Ecto neural progenitor cell (in vitro differentiated cells): ENCODE measurements at places on chromosomes 3 and 15.
A peak's percentile ranks its signal among the peaks of the same experiment; 100 is the strongest.

DNA sequence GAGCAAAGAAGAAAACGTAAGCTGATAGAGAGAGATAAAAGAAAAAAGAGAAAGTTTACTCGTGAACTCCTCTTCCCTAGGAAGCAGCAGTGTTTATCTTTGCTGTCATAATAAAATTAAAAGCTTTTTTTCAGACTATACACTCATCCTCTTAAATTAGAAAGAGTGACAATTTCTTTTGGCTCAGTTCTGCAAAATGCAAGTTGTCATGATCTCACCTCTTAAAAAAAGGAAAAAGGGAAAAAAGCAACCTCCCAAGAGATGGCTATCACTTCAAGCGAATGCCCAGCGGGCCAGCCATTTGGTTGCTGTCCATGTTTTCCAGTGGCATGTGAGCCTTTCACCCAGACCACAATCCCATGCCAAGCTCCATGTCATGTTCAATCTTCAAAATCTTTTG, 7.0 kb upstream of the THBS1 start:
- no peak for DNase-seq

GRCh38 chr3:189947948-189948723, 172.6 kb downstream of the P3H2 start:
- DNase-seq = no peak

GRCh38 chr3:50154840-50155490, at the start of gene SEMA3F:
Gene SEMA3F, plus strand, starts transcription at chr3:50155324. Its CDS starts 4,299 bp downstream, at chr3:50159623.
- peak; percentile 84 for DNase-seq

DNA sequence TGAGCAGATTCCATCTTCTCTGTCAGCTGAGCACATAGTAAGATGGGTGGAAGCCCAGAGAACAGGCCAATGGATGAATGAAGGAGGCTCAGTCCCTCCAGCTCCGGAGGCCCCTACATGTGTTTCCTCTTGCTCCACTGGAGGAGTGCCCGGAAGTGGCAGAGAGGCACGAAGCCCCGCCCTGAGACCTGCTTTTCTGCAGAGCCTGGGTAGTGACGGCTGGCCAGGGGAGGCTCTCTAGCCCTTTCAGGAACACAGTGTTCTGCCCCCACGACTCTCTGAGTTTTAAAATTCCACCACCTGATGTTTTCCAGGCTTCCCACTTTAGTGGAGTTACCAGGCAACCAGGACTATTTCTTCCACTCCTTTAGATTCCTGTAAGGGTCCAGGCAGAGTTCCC, 149.4 kb upstream of the SLC6A11 start:
- DNase-seq = no peak

DNA sequence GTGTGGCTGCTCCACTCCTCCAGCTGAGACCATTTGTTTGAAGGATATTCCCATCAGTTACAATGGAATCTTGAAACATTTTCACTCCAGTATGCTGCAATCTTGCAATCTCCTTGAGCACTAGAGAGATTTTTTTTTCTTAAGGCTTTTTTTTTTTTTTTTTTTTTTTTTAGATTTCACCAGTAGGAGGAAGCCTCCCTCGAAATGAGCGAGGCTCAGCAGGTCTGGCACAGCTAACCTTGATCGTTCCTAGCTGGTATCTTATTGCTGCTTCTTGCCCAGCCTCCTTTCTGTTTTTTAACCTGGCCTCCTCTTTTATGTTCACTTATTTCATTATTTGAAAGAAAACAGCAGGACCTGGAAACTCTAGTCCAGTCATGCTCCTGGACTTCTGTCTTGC, 48.1 kb downstream of the RAP2B start:
- no peak for DNase-seq

GRCh38 chr3:3737531-3737930, 61.7 kb upstream of the LRRN1 start:
- no peak for DNase-seq

GRCh38 chr3:135013206-135013605, 218.1 kb downstream of the EPHB1 start:
- DNase-seq = no peak

- DNase-seq = no peak
These were observed 196.4 kb downstream of the STT3B start for GRCh38 chr3:31729082-31729481.

DNA sequence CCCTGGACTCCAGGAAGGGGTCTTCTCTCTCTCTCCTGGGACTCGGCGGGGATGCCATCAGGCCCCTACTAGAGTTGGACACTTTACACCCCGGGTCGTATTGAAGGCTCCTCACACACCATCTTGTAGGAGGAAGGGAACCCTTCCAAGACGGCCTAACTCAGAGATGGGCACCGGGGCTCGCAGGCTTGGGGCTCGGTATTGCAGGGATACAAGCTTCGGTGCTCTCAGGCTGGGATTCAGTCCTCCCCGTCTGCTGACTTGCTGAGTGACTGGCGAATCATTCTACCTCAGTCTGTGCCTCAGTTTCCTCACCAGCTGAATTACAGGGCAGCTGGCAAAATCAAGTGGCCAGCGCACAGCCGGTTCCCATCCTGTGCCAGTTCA, 419 bp upstream of the CALML4 start:
- DNase-seq = no peak

GRCh38 chr3:30437171-30437601, 169.2 kb upstream of the TGFBR2 start:
- no peak for DNase-seq

- DNase-seq = no peak
These were observed 262.9 kb downstream of the TIGIT start for GRCh38 chr3:114556657-114557213.

- no peak for DNase-seq
These were observed 177.8 kb downstream of the SERPINI1 start for GRCh38 chr3:167913219-167913835.

GRCh38 chr15:79620112-79620857, 188.1 kb downstream of the MINAR1 start:
- DNase-seq = no peak

GRCh38 chr3:15667484-15667883, 65.9 kb downstream of the BTD start:
- no peak for DNase-seq

GRCh38 chr3:195900436-195901355, 7.7 kb downstream of the TNK2 start:
- no peak for DNase-seq

DNA sequence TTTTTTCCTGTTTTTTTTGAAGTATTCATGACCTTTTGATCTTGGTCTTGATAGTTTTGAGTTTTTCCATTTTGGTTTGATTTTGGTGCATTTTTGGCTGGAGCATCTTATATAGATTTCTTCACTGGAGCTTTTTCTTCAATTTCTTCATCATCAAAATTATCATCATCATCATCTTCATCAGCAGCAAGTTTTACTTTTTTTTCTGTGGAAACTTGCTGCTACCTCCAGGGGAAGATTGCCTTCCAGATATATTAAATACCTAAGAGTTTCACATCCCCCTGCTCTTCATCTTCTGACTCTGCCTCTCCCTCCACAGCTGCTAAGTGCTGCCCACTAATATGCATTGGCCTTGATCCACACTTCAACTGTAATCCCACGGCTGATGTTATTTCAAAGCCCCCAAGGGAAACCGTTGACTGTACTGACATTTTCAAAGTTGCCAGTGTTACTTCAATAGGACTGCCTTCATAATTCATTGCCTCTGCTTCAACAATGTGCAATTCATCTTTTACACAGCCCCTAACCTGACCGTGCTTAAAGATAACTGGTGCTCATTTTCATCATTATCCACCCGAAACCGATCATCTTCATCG, 151.7 kb downstream of the NR1D2 start:
- DNase-seq = no peak

GRCh38 chr15:80105595-80105994, 46.1 kb downstream of the ZFAND6 start:
- DNase-seq = no peak

GRCh38 chr3:111589303-111590142, 5.6 kb downstream of the ZBED2 start:
- no peak for DNase-seq

DNA sequence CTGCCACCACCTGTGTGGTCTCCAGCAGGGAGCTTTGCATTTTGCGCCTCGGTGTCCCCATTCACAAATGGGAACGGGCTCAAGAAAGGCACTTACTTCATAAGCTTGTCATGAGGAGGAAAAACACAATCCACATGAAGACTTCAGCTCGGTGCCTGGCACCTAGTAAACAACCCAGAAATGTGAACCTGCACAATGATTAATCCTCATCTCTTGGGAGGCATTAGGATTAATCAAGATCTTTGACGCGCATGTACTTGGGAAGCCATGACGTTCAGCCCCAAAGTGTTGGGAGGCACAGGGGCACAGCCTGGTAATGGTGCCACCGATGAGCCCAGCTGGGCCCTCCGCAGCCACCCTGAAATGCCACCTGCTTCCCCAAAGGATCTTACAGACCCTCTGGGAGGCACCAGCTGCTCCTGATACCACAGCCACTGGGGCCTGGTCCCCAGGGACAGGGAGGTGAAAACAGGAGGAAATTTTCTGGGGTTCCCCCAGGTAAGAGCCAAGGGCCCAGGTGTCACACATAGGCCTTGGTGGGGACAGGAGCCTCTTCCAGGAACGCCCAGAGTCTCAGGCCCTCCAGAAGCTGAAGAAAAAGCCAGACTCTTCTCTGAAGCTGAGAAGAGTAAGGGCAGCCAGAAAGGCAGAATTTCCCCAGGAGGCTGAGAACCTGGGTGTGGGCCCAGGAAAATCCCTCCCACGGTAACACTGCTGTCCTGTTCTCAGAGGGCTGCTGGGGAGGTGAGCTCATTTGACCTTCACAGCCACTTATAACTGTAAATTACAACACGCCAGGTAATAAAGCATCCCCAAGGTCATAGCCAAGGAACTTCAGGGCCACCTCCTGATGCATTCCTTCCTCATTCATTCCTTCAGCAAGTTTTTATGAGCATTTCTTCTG, 507.5 kb downstream of the SHQ1 start:
- DNase-seq = no peak

- no peak for DNase-seq
These were observed 26.3 kb downstream of the NGRN start for GRCh38 chr15:90291679-90292356.

GRCh38 chr15:63155486-63155885, 1.8 kb downstream of the RPS27L start:
- DNase-seq = no peak

- no peak for DNase-seq
These were observed 108.9 kb downstream of the CCNL1 start for GRCh38 chr3:157051055-157051454.

GRCh38 chr3:192884777-192885773, 32.6 kb downstream of the MB21D2 start:
- DNase-seq = no peak

- no peak for DNase-seq
These were observed 445.3 kb downstream of the NAALADL2 start for GRCh38 chr3:175304404-175304803.

DNA sequence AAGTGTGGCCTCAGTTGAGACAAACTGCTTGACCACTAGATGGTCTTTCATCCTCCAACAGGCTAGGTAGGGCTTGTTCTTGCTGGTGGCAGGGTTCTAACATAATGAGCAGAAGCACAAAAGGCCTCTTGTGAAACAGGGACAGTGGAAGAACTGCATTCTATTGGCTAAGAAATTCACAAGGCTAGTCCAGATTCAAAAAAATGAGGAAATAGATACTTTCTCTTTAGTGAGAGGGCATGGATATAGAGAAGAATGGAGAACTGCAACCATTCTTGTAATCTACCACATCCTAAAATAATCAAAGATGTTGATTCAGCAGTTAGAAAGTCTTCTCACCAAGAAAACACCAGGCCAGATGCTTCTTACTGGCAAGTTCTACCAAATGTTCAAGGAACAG, 143.7 kb upstream of the LRIG1 start:
- DNase-seq = no peak

DNA sequence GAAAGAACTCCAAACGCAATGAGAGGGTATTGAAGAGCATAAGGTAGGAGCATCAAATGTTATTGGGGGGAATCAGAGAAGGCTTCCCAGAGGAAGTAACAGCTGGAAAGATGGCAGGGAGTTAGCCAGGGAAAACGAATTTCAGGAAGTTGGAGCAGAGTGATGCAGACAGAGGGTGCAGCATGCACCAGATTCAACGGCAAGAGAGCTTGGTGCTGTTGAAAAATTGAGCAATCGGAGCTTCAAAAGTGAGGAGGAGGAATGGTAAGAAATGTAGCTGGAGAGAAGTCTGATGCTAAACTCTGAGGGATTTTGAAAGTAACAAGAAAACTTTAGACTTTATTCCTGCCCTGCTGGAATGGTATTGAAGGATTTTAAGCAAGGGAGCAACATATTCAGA, 541.0 kb upstream of the LMCD1 start:
- DNase-seq = no peak

DNA sequence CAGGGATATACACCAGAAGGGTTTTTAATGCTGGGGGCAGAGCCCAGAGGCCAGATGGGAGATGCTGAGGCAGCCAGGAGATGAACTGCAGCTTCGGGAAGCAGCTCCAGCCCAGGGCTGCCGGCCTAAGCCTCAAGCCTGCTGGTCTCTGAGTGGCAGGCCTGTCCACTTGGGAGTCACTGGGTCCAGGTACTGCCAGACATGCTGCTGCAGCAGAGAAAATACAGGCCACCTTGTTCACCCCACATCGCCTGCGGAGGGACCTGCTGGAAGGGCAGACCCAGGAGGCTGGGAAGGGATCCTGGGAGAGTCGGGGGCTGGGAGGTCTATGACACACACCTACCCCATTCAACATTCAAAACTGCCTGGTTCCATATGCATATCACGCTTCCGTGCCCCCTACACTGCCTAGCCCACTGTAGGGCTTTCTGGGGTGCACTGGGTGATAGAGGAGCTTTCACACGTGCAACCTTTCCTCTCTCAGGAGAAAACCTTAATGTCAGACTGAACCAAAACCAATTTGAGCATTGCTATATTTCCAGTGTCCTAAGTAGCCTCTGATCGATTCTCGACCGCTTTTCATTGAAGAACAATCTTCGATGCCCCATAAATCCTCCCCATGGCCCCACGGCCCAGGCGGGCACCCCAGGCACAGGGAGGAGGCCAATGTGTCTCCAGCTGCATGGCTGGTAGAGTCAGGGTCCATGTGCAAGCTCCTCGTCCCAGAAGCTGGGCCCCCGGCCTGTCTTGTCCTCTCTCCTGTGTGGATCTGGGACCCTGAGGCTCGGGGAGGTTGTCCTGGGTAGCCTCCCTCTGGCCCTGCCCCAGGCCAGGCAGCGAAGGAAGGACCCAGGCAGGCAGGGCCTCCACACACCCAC, 147.4 kb downstream of the ATP10A start:
- DNase-seq = no peak

GRCh38 chr3:43223670-43224364, 62.5 kb upstream of the SNRK start:
- DNase-seq = no peak

GRCh38 chr3:16816048-16816780, 68.5 kb upstream of the PLCL2 start:
- no peak for DNase-seq

GRCh38 chr3:123809597-123809996, 74.5 kb downstream of the MYLK start:
- no peak for DNase-seq
